NCI-H774 (cell line): ENCODE measurements at places on chromosomes 7 and 10.

- no peak for DNase-seq
Measured at GRCh38 chr7:2029936-2030335, 202.8 kb downstream of the MAD1L1 start.

DNA sequence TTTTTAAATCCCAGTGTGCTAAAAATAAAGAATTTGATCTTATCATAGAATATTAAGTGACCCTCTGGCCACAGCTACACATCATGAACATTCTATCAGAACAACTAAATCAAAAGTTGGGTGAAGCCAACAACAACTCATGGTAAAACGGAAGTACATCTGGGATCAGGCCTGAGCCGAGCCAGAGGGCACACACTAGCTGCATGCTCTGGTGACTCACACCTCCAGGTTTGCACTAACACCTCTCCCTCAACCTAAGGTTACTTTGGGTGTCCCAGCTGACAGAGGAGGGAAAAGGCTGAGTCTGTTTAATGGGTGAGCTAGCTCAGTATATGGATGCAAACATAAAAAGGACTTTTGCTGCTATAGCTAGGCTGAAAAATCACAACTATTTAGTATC lies 281.6 kb downstream of the HGF start:
- DNase-seq: no peak

- DNase-seq: no peak
Measured at GRCh38 chr10:16984242-16984641, 145.4 kb downstream of the CUBN start.

- DNase-seq: no peak
Measured at GRCh38 chr7:75887669-75888369, 9.0 kb downstream of the RHBDD2 start.

DNA sequence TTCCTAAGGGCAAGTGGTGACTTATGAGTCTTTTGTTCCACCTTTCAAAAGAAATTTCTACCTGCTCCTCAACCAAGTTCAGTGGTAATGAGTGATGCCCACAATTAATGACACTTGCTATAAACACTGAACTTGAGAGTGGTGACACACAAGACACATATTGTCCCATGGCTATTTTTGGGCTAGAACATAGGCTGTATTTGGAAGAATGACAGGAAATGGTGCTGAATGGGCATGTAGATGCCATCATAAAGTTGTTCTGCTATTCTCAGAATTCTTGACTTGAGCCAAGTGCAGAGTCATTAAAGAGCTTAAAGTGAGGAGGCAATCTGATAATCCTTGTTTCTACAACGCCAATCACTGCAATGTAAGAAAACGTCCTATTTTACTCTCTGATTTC lies 313.3 kb downstream of the AGMO start:
- DNase-seq: no peak

GRCh38 chr10:3249307-3249889 lies 76.8 kb upstream of the PITRM1 start:
- no peak for DNase-seq

GRCh38 chr7:20798081-20798693 lies 11.5 kb upstream of the SP8 start:
- DNase-seq: peak; percentile 91

DNA sequence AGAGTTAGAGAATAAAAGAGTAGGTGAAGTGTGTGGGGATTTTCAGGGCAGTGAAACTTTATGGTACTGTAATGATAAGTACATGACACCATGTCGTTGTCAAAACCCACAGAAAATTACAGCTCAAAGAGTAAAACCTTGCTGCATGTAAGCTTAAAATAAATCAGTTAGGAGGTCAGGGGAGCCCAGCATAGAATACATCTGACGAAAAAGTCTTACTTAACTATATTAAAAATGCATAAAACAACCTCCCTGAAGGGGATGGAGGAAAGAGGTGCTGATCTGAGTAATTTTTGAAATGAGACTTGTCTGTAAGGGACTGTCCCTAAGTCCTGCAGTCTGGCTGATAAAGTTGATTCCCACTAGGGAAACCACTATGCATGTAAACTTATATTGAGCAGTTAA lies 49.8 kb upstream of the AKR1E2 start:
- no peak for DNase-seq
